ENCODE measurements at places on chromosomes 2 and 18.
A peak's percentile ranks its signal among the peaks of the same experiment; 100 is the strongest.

- DNase-seq, result peak; percentile 24
These were observed 111.3 kb upstream of the SIX2 start for GRCh38 chr2:45120546-45120945.

DNA sequence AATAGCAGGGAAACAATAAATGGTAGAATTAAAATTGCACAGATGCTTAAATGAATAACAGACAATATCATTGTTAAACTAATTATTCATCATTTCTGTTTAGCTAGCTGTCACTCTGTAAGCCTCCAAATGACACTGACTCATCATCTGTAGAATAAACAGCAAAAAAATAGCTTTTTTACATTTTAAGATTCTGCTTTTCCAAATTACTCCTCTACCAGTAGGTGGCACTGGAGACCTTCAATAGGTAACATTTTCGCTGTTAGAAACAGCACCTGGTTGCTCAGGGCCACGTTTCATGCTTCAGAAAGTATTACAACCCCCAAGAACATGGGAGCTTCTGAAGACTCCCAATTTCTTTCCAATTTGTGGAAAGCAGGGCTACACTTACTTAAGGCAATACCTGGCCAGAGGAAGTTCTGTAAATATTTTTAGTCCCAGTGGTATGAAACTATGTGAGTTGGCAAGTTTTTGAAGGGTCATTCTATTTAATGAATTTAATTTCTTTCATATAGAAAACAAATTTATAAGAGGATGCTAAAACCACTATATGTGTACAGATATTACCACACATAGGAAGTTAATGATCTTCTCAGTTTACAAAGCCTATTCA is 45.4 kb downstream of the TTN start:
- peak; percentile 72 for DNase-seq

- DNase-seq, result no peak
These were observed 510.0 kb downstream of the PARD3B start for GRCh38 chr2:205055251-205055650.

DNA sequence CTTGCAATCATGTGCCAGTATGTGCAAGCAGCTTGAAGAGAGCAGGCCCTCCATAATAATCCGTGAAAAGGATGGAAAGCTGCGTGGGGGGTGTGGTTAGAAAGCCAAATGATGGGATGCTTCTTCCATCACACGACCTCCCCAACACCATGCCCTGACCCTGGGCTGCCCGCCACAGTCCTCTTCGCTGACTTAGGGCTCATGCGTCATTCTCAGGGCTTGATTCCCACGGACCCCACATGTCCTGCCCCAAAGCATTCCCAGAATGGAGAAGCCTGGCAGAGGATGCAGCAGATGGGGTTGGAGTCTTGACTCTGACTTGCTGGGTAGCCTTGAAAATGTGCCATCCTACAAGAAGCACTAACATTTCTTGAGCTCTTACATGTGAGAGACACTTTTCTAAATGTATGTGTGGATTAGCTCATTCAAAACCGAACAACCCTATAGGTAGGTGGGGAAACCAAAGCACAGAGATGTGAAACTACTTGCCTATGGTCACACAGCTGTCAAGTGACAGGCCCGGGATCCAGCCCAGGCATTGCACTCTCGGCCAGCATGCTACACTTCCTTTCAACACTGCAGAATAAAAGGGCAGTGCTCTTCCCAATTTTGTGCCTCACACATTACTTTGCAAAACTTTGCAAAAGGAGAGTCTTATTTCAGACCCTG is 3.7 kb downstream of the TNS1 start:
- DNase-seq, result peak; percentile 23

- peak; percentile 77 for DNase-seq
These were observed 774.9 kb downstream of the RNF144A start for GRCh38 chr2:7691961-7692656.
